Posterior cingulate gyrus (tissue), 11 donors: ENCODE measurements at places on chromosomes 7 and 10.
A peak's percentile ranks its signal among the peaks of the same experiment; 100 is the strongest.

GRCh38 chr10:13617116-13617515, 30.4 kb downstream of the PRPF18 start:
- no peak for DNase-seq

DNA sequence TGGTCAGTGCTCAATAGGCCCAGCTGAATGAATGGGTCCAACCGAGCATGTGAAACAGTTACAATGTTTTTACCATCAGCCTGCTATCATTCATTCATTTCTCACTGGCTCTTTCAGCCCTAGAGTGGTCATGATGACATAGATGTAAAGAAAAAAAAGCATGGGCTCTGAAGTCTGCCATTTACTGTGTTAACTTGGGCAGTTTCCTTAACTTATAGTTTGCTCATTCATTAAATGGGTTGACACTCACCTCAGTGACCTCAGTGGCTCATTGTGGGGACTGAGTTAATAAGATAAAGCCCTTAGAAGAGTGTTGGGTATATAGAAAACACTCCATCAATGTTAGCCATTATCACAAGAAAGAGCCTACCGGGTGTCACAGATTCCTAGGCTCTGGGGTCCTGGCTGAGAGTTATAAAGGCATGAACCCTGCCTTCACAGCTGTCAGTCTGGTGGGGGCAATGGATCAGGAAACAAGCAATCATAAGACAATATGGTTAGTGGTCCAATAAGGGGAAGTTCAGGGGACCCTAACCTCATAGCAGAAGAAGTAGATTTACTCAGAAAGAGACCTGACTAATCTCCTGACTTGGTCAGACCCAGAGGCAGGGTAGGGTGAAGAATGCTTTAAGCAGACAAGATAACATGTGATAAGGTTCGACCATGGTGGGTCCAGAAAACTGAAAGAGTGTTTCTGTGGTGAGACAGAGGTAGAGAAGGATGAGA, 29.7 kb upstream of the GPAM start:
- no peak for DNase-seq

- DNase-seq: no peak
These were observed 488.0 kb downstream of the DNAJB6 start for GRCh38 chr7:157824819-157825121.

DNA sequence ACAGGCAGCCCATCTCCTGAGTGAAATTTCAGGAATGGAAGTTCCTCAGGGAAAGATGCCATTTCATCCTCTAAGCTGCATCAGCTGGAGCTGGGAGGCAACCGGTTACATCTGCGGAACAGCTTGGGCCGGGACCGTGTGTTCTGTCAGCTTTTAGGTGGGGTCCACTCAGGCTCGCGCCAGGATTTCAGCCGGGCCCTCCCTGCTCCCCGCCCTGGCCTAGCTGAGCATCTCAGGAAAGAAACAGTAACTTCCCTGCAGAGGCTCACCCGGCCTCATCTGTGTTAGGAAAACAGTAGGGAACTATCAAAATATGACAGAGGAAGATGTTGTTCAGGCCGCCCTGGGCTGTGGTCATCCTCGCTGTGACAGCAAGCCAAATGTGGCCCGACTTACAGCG, 110.4 kb downstream of the TRIL start:
- DNase-seq: no peak

DNA sequence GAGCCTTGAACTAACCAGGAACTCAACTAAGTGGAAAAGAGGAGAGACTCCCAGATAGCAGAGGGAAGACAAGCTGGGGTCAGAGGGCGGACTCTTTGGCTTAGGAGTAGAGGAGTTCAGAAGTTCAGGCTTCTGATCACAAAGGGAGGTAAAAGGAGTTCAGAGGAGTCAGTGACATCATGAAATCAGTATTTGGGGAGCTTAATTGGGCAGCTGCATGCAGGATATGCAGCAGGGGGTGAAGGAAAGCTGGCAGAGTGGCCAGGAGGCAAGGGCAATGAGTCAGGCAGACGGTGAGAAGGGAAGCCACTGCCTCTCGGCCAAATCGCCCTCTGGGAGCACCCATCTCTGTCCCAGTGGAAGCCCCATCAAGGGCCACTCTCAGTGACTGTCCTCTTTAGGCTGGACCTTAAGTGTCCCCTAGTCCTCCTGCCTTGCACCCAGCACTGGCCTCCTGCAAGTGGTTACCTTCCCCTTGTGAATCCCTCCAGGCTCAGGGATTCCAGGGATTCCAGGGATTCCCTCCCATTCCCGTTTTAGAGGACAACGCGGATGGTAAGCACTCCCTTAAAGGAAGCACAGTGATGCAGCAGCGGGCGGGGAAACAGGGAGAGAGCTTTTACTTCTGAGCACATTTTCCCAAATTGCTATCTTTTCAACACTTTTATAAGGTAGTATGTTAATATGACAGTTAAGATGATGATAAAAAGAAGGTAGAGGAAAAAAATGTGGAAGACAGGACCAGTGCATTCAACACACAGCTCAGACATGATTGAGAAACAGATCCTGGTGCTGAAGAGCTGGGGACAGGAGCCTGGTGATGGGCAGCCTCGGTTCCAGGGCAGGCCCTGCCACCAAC, 72.6 kb downstream of the KCNMA1 start:
- DNase-seq: no peak

GRCh38 chr10:74851831-74852230, 25.4 kb downstream of the KAT6B start:
- DNase-seq: no peak

DNA sequence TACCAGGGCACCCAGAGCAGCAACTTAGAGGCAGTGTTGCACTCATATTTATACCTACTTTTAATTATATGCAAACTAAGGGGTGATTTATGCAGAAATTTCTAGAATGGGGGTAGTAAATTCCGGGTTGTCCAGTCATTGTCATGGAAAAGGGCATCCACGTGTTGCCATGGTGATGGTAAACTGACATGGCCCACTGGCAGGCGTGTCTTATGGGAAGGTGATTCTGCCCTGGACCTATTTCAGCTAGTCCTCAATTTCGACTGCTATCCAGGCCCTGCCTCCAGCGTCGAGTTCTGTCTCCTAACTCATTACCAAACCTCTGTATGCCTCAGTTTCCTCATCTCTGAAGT, 12.8 kb downstream of the SNX8 start:
- DNase-seq: no peak

DNA sequence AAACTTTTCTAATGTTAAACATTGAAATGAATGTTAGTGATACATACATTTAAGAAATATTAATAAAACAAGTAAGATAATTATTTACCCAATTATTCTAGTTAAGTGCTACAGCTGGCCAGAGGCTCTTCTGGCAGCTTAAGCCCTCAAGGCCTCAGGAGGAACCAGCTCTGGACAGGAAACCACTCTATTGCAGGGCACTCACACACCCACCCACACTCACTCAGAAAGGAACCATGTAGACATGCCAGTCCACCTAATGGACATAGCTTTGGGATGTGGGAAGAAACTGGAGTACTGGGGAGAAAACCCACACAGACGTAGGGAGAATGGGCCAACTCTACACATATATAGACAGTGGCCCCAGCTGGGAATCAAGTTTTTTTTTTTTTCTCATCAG, 28.2 kb downstream of the UMAD1 start:
- no peak for DNase-seq

- no peak for DNase-seq
These were observed 195.9 kb downstream of the HGF start for GRCh38 chr7:81573932-81574331.

- DNase-seq: no peak
These were observed 50.3 kb upstream of the MACC1 start for GRCh38 chr7:20267482-20267881.

- no peak for DNase-seq
These were observed 513.8 kb downstream of the MAGI2 start for GRCh38 chr7:78939669-78940068.

GRCh38 chr7:10192074-10192473, 781.6 kb upstream of the PHF14 start:
- no peak for DNase-seq

DNA sequence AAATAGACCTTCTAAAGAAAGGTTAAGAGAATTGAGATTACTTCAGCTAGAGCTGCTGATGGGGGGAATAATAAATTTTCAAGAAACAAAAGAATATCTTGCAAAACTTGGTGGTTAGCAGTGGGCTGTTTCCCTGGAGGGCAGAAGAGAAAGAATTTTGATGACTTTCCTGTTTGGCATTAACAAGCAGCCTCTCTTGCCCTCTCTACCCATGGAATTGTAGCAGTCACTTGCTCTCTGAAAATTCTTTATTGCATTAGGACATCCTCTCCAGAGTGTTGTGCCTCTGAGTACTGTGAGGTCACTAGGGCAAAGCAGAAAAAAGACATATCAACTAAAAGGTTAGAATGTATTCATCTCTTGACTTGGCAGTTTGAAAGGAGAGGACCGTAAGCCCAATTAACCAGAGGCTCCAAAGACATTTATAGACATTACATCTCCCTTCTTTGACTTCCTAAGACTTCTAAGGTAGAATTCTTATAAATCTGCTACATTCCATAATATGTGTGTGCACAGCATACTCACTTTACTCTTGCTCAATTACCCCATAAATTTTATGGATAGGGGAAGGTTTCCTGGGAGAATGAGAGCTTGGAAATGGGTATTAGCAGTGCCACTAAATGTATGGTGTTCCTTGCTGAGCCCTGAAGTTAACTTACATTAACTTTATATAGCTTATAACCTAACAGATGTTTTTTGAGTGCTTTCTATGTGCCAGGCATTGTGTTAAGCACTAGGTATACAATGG, 215.3 kb downstream of the KIF20B start:
- no peak for DNase-seq

DNA sequence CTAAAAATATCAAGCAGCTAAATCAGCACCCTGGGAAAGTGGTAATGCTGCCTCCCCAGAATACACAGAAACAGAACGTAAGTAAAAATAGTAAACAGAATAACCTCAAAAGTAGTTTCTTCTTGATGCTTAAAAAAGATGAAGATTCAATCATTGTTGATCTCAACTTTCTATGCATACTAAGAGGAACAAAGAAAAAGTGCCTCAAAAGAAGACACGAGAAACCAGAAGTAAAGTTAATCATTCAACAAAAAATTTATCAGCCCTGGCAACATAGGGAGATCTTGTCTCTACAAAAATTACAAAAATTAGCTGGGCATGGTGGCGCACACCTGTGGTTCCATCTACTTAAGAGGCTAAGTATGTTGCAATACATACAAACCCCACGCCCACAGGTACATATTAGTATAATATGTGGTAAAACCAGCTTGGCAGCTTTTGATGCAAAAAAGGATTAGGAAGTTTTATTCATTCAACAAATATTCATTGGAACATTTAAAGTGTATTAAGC, 153.7 kb downstream of the NRBF2 start:
- no peak for DNase-seq

GRCh38 chr10:106897719-106898118, 266.8 kb downstream of the SORCS1 start:
- no peak for DNase-seq

DNA sequence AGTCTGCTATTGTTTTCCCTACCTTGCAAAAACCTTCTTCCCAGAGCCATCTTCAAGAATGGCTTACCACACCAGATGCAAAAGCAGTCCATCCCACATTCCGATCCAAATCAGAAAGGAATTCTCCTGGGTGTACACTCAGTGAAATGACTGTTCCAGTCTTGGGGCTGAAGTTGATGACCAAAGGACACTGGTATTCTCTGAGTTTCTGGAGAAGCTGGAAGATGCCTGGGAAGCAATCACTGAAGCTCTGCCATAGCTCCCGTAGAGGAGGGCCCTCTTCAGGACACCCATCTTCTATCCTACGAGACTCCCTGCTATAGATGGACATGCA, 155.7 kb downstream of the LCOR start:
- no peak for DNase-seq

DNA sequence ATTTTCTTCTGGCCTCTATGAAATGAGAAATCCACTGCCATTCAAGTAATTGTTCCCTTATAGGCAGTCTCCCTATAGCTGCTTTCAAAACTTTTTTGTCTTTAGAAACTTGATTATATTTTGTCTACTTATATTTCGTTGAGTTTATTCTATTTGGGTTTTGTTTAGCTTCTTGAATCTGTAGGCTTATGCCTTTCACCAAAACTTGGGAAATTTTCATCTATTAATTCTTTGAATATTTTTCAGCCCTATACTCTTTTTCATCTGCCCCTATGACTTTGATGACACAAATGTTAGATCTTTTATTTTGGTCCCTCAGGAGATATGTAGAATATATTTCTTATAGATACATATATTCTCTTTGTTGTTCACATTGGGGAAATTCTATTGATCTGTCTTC, 48.3 kb upstream of the HHEX start:
- DNase-seq: no peak

DNA sequence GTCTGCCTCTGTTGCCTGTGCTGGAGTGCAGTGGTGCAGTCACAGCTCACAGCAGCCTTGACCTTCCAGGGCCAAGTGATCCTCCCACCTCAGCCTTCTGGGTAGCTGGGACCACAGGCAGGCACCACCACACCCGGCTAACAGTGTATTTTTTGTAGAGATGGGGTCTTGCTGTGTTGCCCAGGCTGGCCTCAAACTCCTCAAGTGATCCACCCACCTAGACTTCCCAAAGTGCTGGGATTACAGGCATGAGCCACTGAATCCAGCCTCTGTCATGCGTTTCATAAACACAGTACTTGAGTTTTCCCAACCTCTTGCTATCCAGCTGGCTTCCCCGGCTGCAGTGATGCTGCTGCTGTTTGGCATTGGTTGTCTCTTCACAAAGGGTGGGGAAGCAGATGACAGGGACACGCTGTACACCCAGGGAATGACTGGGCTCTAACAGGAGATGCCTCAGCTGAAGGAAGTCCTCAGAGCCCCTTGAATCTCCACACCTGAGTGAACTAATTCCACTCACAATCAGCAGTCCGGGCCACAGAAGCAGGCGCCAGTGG, 191.5 kb downstream of the DIP2C start:
- no peak for DNase-seq

GRCh38 chr10:73865459-73866442, 8.6 kb downstream of the CAMK2G start:
- no peak for DNase-seq

- peak; percentile 94 for DNase-seq
These were observed at the start of gene ADCK2 for GRCh38 chr7:140672382-140673062. Gene ADCK2, plus strand, starts transcription at chr7:140672945. Its CDS starts 386 bp downstream, at chr7:140673331.

DNA sequence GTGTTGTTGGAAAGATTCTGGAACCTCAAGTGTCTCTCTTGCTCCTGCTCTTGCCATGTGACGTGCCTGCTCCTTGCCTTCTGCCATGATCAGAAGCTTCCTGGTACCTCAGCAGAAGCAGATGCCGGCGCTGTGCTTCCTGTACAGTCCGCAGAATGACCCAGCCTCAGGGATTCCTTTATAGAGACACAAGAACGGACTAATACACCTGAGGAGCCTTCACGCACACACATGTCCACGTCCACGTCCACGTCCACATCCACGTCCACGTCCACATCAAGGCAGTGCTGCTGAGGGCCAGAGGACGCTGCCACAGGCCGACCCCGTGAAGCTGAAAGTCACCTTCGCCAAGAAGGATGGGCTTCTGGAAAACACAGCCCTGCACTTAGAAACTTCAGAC, 190.1 kb downstream of the MAD1L1 start:
- DNase-seq: no peak

DNA sequence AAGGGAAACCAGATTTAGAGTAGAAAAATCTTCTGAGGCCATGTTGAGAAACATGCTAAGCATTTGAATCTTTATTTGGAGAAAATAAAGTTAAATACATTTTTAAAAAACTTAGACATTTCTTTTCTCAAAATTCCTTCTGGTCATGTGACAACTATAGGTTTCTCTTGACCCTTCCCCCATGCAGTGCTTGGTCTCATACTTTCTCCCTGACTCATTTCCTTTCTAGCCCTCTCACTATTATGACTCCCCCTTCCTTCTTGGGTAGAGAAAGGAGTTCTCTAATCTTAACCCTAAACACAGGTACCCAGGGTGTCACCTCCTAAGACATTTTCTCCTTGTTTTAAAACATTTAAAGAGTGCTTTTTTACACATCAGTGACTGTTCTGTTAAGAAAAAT, 179.5 kb upstream of the TMEM106B start:
- DNase-seq: no peak

- no peak for DNase-seq
These were observed 54.3 kb downstream of the SLK start for GRCh38 chr10:104021246-104021645.
